ENCODE measurements at places on chromosomes 2 and 18. TPM values are rescaled to one million over a fixed set of nuclear protein-coding genes. Genes with fewer than 3 reads are reported as not detected.

Gene ACMSD
- 0.34 TPM for total RNA-seq

Gene TMEM37
- 0.51 TPM for total RNA-seq

Gene KYNU
- total RNA-seq: not detected

Gene RFTN2
- 14.4 TPM for total RNA-seq

Gene SRD5A2
- not detected for total RNA-seq

Gene BOD1L2
- total RNA-seq: not detected

GRCh38 chr2:149490296-149490695, 97.3 kb downstream of the MMADHC start:
- DNase-seq: peak; percentile 21

- DNase-seq: no peak
Measured at GRCh38 chr2:48015421-48015820, 109.1 kb upstream of the FBXO11 start.

DNA sequence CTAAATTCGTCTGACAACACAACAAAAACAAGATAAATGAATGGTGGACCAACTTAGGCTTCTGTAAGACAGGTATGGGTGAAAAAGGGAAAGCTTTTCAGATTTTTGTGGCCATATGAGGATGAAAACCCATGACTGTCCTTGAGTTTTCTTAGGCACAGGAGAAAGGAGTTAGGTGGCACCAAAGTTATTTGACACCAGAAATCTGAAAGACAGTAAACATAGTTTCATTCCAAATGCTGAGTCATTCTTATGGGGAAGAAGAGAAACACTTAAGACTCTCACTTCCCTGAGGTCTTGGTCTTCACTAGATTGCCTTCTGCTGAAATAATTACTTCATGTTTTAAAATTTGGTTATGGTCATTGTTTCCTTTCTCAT, 5.2 kb upstream of the GPD2 start:
- peak; percentile 42 for DNase-seq

DNA sequence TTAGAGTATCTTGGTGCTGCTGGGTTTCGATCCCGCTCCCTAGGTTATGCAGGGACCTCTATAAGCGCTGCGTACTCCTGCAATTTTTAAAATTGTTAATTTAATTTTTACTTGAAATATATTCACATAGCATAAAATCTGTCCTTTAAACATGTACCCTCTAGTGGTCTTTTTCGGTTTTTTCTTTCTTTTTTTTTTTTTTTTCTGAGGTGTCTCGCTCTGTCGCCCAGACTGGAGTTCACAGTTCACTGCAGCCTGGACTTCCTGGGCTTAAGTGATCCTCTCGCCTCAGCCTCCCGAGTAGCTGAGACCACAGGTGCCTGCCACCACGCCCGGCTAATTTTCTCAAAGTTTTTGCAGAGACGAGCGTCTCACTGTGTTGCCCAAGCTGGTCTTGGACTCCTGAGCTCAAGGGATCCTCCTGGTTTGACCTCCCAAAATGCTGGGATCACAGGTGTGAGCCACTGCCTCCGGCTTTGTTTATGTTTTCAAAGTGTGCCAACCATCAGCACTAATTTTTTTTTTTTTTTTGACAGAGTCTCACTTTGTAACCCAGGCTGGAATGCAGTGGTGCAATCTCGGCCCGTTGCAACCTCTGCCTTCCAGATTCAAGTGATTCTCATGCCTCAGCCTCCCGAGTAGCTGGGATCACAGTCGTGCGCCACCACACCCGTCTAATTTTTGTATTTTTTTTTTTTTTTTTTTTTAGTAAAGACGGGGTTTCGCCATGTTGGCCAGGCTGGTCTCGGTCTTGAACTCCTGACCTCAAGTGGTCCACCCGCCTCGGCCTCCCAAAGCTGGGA, 585 bp upstream of the MOB1A start:
- DNase-seq: no peak

DNA sequence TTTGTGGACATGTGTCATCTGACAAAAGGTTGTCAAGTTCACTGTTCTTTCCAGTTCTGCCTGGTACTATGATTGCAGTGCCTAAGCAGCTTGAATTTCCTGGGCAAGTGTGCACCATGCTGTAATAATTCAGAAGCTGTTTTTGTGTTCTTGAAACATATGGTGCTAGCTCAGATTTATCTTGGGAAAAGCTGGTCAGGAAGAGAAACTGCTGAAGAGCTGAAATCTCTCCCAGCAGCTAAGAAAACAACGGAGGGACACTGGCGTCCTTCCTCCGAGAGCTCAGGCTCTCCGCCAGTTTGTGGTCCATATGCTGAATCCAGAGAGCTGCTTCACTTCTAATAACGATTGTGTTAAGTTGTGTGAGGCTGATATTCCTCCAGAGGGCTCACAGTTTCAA, 642.0 kb downstream of the DPP10 start:
- DNase-seq: no peak

- DNase-seq: no peak
Measured at GRCh38 chr2:80058562-80058961, 246.0 kb downstream of the LRRTM1 start.

DNA sequence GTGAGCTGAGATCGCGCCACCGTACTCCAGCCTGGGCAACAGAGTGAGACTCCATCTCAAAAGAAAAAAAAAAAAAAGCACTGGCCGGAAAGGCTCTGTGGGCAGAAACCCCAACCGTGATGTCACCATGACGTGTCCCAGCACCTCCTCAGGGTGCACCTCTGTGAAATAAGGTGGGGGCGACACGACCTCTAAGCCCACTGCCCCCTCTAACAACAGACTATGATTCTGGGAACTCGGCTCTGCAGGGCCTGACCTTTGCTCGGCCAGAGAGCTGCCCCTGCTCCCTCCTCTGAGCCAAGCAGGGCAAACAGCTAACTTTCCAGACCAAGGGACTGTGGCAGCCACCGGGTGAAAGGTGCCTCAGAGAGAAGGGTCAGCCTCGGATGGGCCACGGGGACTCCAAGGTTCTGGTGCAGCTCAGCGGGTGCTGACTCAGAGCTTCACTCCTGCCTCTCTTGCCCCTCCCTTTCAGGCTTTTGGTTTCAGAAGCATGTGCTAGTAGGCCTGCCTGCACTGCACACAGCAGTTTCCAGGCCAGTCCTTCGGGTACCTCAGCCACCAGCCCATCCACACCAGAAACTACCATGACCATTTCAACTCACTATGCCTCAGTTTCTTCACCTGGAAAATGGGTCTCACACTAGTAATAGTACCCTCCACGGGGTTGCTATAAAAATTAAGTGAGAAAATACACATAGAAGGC, 8.0 kb downstream of the TMBIM1 start:
- DNase-seq: peak; percentile 43

GRCh38 chr2:128154225-128154624, 63.2 kb downstream of the UGGT1 start:
- no peak for DNase-seq

- DNase-seq: no peak
Measured at GRCh38 chr2:61693744-61694143, 155.6 kb upstream of the XPO1 start.

DNA sequence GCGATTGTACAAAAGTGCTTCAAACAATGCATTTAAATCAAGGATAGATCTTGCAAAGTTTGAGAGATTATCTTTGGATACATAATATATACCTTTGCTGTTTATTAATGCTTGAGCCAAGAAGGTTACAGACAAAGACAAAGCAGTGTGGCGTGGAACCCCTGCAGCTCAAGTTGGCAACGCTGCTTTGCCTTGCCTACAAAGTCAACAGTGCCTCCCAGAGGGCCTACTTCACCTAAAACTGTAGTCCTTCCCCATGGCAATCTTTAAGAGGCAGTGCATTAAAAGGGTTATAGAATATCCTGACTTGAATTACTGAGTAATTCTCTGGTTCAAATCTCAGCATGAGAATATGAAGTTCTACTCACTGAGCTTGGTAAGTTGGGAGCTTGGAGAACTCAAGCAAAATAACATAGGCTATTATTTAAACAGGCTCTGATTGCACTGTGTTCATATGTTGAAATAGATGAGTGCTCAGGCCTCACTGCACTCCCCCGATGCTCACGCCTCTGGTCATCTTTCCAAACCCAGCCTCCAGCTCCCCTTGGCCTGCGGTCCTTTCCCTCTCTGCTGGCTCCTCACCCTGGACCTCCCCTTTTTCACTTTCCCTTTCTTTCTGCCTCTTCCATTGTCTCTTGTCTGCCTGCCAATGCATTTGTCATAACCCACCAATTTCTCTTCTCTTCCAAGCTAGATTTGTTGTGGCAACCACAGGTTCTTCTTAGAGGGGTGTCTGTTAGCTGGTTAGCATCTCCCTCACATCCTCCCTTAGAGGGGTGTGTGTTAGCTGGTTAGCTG, 96.5 kb downstream of the MYT1L start:
- DNase-seq: no peak

DNA sequence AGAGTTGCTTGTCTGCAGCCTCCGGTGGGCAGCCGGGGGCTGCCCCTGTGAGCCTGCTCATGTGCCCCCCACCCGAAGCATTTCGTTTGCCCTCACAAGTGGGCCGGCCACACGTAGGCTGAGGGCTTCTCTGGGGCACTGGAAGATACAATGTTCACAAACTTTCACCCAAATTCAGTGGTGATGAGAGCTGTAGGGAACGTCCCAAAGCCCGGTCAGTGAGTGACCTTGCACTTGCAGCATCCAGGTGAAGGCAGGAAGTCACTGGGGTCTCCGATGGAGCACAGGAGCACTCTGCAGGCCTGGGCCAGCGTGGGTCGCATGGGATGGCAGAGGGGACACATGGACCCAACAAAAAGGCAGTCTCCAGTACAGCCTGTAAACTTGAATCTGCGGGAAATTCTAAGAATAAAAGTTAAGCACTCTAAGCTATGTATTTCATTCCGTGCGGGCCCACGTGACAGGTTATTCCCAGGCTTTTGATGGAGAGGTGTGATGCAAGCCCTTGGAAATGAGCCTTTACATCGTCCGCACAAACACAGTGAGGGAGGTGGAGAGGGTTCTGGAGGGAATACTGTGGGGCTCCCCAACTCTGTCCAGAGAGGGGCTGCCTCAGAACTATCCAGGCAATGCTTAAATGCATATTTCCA, 42.5 kb downstream of the CNGA3 start:
- no peak for DNase-seq

DNA sequence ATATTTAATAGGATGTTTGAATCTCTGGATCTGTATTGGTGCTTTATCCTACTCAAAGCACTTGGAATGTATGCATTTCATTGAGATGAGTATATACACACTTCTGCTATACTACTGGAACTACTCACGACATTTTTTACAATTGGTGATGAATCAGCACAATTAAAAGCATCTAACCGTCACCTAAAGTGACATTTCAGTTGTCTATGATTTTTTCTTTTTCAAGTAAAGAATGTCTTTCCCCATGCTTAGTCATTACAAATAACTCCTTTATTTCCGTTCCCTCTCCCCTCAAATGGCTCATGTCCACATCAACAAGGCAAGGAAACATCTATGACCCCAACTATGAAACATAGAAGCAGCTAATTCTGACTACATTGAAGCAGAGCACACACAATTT, 77.3 kb downstream of the CLIP4 start:
- peak; percentile 20 for DNase-seq

DNA sequence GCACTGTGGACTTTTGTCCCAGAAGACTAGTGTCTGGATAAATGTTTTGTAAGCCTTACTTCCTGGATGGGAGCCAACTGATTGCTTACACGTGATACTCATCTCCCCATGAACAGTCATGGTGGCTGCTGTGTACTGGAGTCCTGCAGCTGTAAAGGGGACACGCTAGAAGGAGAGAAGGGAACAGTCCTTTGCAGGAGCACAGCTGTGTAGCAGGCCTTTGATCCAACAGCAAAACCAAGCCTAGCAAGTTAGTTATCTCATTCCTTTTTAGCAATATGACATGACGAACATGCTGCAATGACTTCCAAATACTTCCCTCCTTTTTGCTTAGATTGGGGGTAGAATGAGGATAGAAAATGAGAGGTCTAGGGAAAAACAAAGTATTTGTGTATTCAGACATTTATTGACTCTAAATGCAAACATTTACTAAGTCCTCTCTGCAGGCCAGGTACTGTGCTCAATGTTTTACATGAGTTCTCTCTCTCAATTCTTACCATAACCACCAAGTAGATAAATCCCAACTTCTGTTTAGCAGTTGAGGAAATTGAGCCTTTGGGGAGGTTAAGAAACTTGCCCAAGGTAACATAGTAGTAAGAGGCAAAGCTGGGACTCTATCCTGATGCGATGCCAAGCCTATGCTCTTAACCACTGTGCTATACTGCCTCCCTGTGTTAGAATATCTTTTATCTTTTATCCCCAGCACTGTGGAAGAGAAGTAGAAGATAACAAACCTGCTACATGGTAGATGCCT, 55.4 kb upstream of the CD28 start:
- peak; percentile 65 for DNase-seq

- DNase-seq: peak; percentile 17
Measured at GRCh38 chr2:25204190-25204838, 35.9 kb upstream of the POMC start.

DNA sequence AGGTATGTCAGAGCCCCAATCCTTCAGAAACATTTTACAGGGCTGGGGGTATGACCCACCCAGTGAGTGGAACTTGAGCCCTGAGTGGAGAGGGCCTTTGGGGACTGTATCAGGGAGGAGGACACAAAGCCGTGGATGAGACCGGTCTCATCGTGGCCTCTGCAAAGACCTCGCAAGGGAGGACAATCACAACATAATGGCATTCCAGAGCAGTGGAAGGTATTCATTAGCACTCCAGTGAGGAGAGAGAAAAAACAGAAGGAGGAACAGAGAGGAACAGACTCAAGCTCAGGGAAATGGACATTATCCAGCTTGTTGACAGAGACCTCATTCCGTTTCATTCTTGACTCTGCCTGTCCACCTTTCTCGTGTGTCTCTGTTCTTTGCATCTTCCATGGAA, 38.8 kb upstream of the CTAGE1 start:
- DNase-seq: no peak

DNA sequence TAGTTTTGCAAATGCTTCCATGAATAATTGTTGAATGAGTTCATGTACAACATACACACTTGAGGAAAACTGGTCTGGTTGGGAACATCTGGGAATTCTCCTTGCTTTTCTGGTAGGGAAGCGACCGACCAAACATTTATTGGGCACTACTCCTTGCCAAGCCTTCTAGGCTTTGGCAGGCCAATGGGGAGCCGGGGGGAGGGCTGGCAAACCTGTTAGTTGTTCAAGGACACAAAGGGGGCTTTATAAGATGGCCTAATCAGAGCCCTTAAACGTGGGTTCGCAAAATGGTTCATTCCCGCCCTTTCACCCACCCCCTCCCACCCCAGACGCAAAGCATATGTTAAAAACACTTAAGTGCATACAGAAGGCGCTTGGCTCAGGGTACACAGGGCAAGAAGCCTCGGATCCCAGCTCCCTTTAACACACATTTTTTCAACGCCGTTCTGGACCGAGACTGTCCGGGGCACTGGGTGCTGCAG, 844 bp upstream of the VSNL1 start:
- peak; percentile 6 for DNase-seq

- no peak for DNase-seq
Measured at GRCh38 chr2:185668710-185669109, 69.9 kb upstream of the FSIP2 start.

GRCh38 chr2:213232649-213233437, 51.4 kb upstream of the SPAG16 start:
- DNase-seq: no peak

- DNase-seq: no peak
Measured at GRCh38 chr18:61281431-61281830, 51.8 kb upstream of the CDH20 start.

- DNase-seq: no peak
Measured at GRCh38 chr2:5696404-5696944, 4.3 kb downstream of the SOX11 start.

Measured in dermis blood vessel endothelial cell (primary cell).